Colonic mucosa (tissue), 4 donors: ENCODE measurements at places on chromosomes 16 and 17. TPM values are rescaled to one million over a fixed set of nuclear protein-coding genes. Genes with fewer than 3 reads are reported as not detected.

- DNase-seq = no peak
These were observed 20.4 kb upstream of the ADAM11 start for GRCh38 chr17:44738214-44738906.

The BICDL2 gene
- 56.6 TPM for total RNA-seq

The SLC5A11 gene
- total RNA-seq = 2.6 TPM

The BRICD5 gene
- total RNA-seq = 15.2 TPM

- no peak for DNase-seq
These were observed 444.2 kb downstream of the SOX9 start for GRCh38 chr17:72565006-72565405.

- no peak for DNase-seq
These were observed 26.6 kb downstream of the PIPOX start for GRCh38 chr17:29069526-29070041.
